Keratinocyte (primary cell): ENCODE measurements at places on chromosomes 3 and 15. TPM values are rescaled to one million over a fixed set of nuclear protein-coding genes. Genes with fewer than 3 reads are reported as not detected.

- no peak for DNase-seq
These were observed 4.9 kb upstream of the IQCF1 start for GRCh38 chr3:51908026-51908425.

DNA sequence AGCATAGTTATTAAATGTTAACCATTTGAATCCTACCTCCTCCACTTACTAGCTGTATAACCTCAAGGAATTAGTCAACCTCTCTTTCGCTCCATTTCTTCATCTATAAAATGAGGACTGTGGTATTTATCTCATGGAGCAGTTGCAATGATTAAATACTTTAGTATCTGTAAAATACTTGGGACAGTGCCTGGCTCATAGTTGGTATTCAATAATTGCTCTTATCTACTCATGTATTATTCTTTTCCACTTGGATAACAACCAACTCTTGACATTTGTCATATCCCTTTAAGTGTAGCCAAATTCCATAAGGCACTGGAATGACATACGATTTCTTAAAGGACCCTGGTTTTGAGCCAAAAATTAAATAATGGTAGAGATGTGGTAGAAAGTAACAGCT lies 72.0 kb downstream of the FSIP1 start:
- no peak for DNase-seq

- DNase-seq: no peak
These were observed 123.7 kb downstream of the RBPMS2 start for GRCh38 chr15:64651601-64652191.

GRCh38 chr15:85580879-85581278 lies 200.5 kb downstream of the AKAP13 start:
- DNase-seq: no peak

GRCh38 chr3:122973893-122974615 lies 53.5 kb downstream of the SEMA5B start:
- no peak for DNase-seq

DNA sequence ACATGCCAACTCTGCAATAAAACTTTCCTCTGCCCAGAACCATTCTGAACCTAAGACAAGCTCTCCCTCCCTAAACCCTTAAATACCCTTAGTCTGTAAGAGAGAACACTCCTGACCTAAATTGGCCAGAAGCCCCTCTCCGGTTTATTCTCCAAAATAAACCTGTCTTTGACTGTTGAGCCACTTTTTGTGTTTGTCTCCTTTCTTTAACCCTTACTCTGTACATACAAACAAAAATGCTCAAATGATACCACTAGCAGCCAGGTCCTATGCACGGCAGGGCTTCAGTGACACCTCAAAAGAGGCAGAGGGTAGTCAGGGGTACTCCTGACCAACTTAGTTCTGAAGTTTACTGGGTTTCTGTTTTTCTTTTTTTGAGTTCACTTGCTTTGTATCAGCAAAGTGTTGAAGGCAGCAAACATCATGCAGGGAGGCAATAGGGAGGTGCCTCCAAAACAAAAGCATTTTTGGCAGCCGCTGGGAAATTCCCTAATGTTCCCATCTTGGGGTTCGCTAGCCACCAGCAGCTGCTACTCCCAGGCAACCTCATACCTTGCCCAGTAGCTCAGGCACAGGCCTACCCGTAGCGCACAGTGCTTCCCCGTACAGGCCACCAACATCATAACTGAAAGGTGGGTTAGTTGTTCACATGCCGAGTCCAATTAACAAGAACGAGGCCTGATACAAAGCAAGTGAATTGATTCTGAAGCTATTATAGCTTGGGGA lies 62.9 kb upstream of the GCNT3 start:
- DNase-seq: no peak

- DNase-seq: no peak
These were observed 41.3 kb downstream of the APBA2 start for GRCh38 chr15:28927043-28927442.

- no peak for DNase-seq
These were observed 112.2 kb upstream of the RBMS3 start for GRCh38 chr3:29168696-29169095.

- no peak for DNase-seq
These were observed 9.6 kb downstream of the LRRK1 start for GRCh38 chr15:100928632-100929280.

GRCh38 chr3:25214034-25214433 lies 214.0 kb upstream of the RARB start:
- DNase-seq: no peak

DNA sequence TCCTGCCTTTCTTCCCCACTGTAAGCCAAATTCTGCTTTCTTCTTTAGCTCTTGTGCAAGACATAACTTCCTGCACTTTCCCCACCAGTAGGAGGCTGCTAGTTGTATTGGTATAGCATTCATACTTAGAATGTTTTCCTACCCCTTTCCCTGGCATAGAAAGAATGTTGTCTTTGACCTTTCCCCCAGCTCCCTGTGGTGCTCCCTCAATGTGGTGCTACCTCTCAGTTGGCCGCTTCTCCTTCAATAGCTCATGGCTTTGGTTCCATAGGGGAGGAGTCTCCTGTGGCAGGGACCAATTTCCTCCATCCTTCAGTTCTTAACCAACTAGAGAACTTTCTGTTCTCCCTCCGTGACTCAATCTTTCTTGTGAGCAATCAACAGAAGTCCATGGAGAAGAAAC lies 67.5 kb upstream of the AKAP13 start:
- DNase-seq: no peak

DNA sequence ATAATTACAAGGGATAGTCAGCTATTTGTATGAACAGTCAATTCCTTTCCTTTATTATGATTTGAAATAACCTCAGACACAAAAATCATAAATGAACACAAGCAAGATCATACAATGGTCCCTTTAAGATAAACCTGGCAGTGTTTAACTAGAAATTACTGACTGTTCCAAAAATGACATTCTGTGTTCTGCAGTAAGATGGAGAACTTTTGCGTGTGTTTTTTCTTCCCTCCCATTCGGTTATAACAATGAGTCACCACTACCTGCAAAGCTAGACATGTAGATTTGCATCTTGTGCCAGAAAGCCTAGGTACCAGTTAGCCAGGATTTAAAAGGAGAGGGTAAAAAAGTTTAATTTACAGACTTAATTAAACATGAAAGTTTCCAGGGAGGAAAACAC lies 248.2 kb upstream of the ADAMTS9 start:
- DNase-seq: no peak

GRCh38 chr3:78708565-78709073 lies 1059.2 kb downstream of the ROBO1 start:
- no peak for DNase-seq

DNA sequence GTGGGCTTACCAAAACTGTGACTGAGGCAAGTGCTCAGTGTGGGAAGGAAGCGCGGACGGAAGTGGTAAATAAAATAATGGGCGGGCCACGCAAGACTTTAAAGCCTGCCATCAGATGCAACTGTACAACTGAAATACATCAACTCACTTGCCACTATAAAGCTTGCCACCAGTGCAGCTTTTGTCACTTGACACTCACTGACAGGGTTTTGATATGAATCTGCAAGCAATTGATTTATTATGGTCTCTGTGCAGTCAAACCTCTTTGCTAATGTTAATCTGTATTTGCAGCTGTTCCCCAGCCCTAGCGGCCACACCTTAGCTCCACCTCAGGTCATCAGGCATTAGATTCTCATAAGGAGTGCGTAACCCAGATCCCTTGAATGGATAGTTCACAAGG lies 2.3 kb upstream of the GFM1 start:
- DNase-seq: no peak

- DNase-seq: no peak
These were observed 236.3 kb downstream of the MEX3B start for GRCh38 chr15:81809543-81809942.

- no peak for DNase-seq
These were observed 167.5 kb downstream of the EBLN2 start for GRCh38 chr3:73228959-73229358.

DNA sequence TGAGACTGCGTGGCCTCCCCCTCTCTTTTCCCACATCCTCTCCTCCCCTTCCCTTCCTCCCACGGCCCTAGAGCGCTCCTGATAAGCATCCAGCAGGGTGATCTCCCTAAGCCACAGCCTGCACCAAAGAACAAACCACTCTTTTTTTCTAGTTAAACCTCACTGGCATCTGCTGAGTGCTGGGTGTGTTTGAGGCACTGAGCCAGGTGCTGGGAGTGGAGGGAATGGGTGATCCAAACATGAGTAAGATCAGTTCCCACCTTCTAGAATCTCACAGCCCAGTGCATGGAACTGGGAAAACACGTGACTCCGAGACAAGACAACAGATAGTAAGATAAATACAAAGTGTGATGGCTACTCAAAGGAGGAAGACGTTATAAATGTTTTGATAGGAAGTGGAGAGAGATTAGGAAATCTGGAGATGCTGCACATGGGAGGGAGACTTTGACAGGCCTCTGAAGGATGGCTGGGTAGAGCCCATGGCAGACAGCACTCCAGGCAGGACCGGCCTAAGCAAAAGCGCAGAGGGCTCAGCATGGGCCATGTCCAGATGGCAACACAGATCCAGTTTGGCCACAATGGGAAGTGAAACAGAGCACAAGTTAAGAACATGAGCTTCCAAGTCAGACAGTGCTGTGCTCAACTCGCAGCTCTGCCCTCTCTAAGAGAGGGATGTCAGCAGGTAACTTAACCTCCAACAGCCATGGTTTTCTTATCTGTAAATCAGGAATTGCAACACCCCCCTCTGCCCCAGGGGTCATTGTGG lies 55.6 kb downstream of the CCR3 start:
- DNase-seq: peak; percentile 83

GRCh38 chr15:94677202-94677790 lies 445.9 kb downstream of the MCTP2 start:
- peak; percentile 85 for DNase-seq

GRCh38 chr15:80234883-80235282 lies 17.1 kb downstream of the CTXND1 start:
- peak; percentile 4 for DNase-seq

Gene FEZF2
- polyA plus RNA-seq: not detected in 3 replicates

Gene CCDC33
- polyA plus RNA-seq: not detected in 3 replicates

Gene PARP15
- 0.25 to 0.33 TPM (median 0.33 TPM) in 3 replicates for polyA plus RNA-seq

Gene IVD
- 13.0 to 18.1 TPM (median 14.2 TPM) in 3 replicates for polyA plus RNA-seq

Gene EHHADH
- 4.8 to 6.0 TPM (median 5.6 TPM) in 3 replicates for polyA plus RNA-seq

Gene RASGRF1
- polyA plus RNA-seq: 0.03 to 0.23 TPM (median 0.08 TPM) in 3 replicates

Gene DUOXA2
- polyA plus RNA-seq: not detected in 3 replicates

Gene TNNC1
- 0.22 to 0.35 TPM (median 0.33 TPM) in 3 replicates for polyA plus RNA-seq

Gene SPINK8
- polyA plus RNA-seq: not detected in 3 replicates

Gene SUCLG2
- polyA plus RNA-seq: 15.6 to 26.7 TPM (median 20.5 TPM) in 3 replicates

Gene SFMBT1
- 2.1 to 4.7 TPM (median 4.1 TPM) in 3 replicates for polyA plus RNA-seq
